HCEC 1CT (cell line): ENCODE measurements at places on chromosomes 2 and 18.

GRCh38 chr2:218180467-218181114, 13.8 kb upstream of the CXCR1 start:
- DNase-seq, result no peak

- peak; percentile 66 for DNase-seq
These were observed 23.1 kb downstream of the PRPF40A start for GRCh38 chr2:152694161-152694661.

DNA sequence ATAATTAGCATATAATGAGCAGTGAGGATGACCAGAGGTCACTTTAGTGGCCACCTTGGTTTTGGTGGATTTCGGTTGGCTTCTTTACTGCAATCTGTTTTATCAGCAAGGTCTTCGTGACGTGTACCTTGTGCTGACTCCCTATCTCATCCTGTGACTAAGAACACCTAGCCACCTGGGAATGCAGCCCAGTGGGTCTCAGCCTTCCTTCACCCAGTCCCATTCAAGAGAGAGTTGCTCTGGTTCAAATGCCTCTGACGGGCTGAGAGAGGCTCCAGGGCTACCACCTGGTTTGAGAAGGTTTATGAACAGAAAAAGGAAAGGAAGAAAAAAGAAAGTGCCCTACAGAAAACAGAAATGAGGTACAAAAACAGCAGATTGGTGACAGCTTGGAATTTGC, 738.7 kb downstream of the SOCS6 start:
- DNase-seq, result no peak

GRCh38 chr2:2286592-2286991, 44.5 kb downstream of the MYT1L start:
- DNase-seq, result no peak

- DNase-seq, result no peak
These were observed 265.6 kb downstream of the ANAPC1 start for GRCh38 chr2:111618226-111618977.

DNA sequence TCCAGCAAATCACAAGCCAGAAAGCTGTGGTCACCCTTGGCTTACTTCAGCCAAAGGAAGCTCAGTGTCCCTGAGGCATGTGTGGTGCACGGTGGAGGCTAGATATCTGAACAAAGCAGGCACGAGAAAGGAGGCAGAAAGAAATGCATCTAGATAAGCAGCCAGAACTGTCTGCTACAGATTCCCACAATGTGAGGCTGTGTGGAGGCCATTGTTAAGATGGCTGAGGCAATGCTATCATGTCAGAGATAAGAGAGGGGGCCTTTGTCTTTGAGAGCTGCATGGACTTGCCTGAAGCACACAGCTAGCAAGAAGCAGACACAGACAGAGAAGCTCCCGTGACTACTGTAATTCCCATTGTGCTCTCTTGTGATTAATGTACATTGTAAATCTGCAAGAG, 110.5 kb upstream of the LYPD6 start:
- no peak for DNase-seq

DNA sequence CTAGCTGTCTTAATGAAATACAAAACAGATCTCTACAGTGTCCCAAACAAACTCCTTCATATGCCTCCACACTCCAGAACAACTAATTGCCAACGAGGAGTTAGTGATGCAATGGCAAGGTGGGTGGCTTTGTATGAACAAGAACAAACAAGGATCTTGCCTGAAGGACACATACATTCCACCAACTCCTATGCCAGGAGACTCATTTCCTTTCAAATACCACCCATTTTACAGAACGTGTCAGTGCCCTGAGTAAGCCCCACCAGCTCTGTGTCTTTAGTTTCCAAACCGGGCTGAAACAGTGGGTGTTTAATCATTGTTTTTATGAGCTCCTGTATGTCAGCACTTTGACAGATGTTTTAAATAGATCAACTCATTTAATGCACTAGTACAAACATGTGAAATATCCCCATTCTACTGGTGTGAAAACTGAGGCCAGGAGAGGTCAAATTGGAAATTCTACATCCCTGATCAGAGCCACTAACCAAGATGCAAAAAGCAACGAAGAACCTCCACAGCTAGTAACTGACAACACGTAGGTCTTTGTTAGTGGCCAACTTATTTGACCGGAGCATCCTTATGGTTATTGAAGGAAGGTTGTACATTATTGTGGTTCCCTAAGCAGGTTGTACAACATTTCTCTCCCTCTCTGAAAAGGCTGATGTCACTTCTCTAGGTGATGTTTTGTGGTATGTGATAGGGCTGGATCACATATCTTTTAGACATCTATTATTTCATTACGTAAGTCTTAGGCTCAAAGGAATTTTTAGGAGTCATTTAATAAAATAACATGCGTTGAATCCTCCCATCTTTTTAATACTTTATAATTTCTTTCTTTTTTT, 534.9 kb upstream of the TNP1 start:
- DNase-seq, result peak; percentile 68

DNA sequence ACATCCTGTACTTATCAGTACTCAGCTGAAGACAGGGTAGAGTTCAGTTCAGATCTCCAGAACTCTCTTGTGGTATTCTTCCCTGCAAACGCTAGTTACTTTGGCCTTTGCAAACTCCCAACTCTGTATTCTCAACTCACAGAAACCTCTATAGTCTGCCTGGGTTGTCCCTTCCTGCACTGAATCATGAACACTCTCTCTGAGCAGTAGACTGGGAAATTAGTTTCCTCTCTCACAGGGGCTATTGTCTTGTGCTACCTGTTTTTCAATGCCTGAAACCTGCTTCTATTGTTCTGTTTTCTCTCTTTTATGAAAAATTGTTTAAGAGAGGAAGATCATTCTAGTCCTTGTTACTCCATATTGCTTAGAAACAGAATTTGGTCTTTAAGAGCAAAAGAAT, 134.7 kb downstream of the VIT start:
- DNase-seq, result no peak

DNA sequence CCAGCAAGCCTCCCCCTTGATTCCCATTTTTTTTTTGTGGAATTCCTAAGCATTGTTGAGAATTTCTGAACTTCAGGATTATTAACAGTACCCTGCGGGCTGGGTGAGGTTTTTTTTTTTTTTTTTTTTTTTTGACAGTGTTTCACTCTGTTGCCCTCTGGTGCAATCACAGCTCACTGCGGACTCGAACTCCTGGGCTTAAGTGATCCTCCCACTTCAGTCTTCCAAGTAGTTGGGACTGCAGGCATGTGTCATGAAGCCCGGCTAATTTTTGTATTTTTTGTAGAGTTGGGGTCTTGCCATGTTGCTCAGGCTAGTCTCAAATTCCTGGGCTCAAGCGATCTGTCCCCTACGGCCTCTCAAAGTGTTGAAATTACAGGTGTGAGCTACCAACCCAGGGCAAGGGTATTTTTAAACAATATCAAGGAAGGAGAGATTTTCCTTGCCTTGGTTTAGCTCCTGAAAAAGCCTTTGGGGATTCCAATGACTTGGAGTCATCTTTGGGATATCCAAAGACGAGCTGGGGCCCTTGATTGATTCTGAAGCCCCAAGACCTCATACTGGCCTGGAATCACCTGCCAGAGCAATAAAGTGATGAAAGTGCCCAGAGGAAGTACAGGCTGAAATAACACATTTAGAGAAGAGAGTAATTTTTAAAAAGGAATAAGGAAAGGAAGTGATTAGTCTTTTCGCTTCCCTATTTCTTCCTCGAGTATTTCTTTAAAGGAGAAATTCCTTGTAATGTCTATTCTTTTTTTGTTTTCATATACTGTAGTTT, 240.2 kb downstream of the TGIF1 start:
- DNase-seq, result no peak

- no peak for DNase-seq
These were observed 81.4 kb upstream of the MSH2 start for GRCh38 chr2:47321411-47322031.

GRCh38 chr18:32730068-32730467, 42.8 kb downstream of the KLHL14 start:
- no peak for DNase-seq

DNA sequence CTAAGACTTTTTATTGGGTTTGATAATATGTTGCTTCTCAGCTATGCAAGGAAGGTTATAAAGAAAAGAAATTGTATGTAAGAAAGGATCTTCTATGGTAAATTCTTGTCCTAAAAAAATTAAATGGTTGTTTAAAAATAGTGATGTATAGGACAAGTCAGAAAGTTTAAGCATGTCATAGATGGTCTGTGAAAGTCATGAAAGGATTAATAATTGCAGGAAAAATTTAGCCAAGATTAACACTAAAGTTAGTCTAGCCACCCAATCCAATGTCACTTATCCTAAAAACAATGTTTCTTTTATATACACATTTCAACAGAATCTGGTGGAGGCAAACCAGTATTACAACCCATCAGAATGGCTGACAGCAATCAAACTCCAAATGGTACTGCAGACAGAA, 1046.7 kb upstream of the SLC39A10 start:
- no peak for DNase-seq

- no peak for DNase-seq
These were observed 34.4 kb downstream of the CYP27C1 start for GRCh38 chr2:127185705-127186104.

DNA sequence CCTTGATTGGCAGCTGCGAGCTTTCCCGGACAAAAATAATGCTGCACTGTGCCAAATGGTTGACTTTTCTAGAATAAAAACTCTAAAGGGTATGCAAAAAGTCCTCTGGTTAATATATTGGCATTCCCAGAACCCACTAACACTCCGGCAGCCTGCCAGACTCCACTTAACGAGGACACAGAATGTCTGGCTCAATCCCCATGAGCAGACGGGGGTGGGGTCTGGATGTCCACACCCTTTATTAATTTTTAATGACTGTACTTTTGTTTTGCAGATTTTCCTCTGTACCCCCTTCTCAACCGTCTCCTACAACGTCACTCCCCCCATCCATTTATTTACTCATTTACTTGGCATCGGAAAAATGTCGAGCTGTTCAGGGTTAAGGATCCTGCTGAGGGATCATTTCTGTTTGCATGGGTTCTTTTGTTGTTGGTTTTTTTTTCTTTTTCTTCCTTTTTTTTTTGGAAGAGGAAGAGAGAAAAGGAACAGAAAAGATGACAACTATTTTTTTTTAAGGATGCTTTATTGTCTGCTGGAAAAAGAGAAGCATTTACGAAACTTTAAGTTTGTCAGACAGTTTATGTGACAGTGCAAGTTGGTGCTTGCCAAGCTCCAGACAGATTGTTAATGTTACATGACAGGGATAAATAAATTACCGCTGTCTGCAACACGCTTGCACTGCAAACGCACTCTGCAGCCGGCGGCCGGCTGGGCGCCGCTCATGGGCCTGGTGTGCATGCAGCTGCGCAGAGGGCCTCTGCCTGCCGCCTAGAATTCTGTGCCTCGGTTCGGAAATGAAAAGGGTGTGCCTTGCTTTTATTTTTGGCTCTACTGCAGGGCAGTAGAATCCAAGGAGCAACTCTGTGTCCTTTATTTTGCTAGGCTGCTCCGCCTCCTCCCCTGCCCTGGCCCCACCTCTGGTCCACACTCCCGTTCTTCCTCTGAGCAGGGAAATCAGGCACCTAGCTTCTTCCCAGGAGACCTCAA, 3.6 kb downstream of the LDLRAD4 start:
- DNase-seq, result no peak

DNA sequence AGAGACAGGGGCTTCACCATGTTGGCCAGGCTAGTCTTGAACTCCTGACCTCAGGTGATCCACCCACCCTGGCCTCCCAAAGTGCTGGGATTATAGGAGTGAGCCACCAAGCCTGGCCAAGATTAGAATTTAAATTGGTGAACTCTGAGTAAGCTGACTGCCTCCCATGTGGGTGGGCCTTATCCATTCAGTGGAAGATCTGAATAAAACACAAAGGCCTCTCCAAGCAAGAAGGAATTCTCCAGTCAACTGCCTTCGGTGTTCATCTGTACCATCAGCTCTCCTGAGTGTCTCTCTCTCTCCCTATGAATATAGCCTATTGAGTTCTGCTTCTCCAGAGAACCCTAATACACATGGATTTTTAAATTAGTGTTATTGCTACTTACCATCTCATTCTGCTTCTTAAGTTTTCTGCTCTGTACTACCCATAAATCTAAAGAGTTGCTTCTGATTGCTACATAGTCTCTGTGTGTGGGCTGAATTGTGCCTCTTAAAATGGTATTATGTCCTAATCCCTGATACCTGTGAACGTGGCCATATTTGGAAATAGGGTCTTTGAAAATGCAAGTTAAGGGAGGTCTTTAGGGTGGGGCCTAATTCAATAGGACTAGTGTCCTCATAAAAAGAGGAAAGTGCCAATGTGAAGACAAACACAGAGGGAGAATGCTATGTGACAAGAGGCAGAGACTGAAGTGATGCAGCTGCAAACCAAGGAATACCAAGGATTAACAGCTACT, 36.3 kb downstream of the FBXO11 start:
- DNase-seq, result no peak

DNA sequence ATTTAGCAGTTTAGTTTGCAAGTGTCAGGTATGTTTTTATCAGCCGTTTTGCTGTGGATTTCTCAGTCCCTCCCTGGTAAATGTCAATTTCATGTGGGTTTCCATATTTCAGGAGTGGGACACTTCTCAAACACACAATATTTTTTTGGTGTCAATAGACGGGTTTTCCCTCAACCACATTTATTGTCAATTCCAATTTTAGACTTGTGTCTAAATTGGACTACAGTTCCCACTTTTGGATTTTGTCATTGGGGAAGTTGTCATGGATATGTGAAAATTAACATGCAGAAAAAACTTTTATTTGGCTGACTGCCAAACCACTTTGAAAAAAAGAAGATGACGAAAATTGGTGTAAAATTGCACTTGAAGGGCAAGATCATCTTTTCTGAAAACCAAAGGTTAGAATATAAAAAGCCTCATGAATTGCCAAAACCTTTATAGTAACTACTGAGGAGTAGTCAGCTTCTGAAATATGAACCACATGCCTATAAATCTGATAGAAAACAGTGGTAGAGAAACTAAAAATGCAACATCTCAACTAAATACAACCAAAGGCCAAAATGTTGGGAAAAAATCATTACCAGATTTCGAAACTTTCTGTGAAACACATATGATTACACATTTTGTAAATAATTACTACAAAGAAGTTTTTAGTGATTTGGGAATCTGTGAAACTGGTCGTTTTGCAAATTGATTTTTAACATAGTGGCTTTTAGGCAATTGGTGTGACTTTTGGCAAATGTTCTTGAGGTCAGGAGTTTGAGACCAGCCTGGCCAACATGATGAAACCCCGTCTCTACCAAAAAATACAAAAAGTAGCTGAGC, 106.4 kb downstream of the BCL2L11 start:
- peak; percentile 13 for DNase-seq

GRCh38 chr2:130899306-130899705, 62.6 kb downstream of the ARHGEF4 start:
- DNase-seq, result no peak

- DNase-seq, result no peak
These were observed 252.8 kb downstream of the MREG start for GRCh38 chr2:215760557-215760956.

- DNase-seq, result peak; percentile 85
These were observed 134.8 kb upstream of the THUMPD2 start for GRCh38 chr2:39913648-39914461.
